ENCODE measurements at places on chromosomes 12 and 14. TPM values are rescaled to one million over a fixed set of nuclear protein-coding genes. Genes with fewer than 3 reads are reported as not detected.

GRCh38 chr14:71190770-71191374, 283.6 kb downstream of the PCNX1 start:
- H3K36me3 ChIP-seq = no peaks in the 10 kb centered on the region
- H3K4me3 ChIP-seq = no peak overlapping the region
- peaks cover 5% of the 10 kb centered on the region for H3K27me3 ChIP-seq
- no peak for DNase-seq
- peaks cover 5% of the 10 kb centered on the region for H3K4me1 ChIP-seq

- H3K4me3 ChIP-seq = no peak overlapping the region
- no peaks in the 10 kb centered on the region for H3K27me3 ChIP-seq
- H3K36me3 ChIP-seq = peaks cover 8% of the 10 kb centered on the region
- DNase-seq = no peak
- no peak overlapping the region for H3K27ac ChIP-seq
- peaks cover 7% of the 10 kb centered on the region for H3K4me1 ChIP-seq
Observed at GRCh38 chr14:71551291-71551950, 380.8 kb upstream of the RGS6 start.

DNA sequence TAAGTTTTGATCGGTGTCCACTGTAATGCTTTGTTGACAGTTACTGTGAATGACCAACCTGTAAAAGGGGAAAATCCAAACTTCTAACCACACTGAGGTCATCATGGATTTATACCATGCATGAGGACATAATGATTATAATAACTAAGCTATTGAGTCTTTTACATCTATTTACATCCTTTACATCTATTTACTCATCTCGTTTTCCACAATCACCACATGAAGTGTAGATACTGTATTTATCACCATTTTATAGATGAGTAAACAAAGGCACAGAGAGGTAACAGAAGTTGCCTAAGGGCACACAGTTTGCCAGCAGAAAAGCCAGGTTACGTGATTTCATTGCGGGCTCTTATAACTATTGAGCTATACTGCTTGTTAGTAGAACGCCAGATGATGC, 27.9 kb upstream of the EID3 start:
- DNase-seq = no peak
- peaks cover 8% of the 10 kb centered on the region for H3K4me1 ChIP-seq
- no peaks in the 10 kb centered on the region for H3K27me3 ChIP-seq
- no peaks in the 10 kb centered on the region for H3K36me3 ChIP-seq
- no peak overlapping the region for H3K27ac ChIP-seq
- no peak overlapping the region for H3K4me3 ChIP-seq

DNA sequence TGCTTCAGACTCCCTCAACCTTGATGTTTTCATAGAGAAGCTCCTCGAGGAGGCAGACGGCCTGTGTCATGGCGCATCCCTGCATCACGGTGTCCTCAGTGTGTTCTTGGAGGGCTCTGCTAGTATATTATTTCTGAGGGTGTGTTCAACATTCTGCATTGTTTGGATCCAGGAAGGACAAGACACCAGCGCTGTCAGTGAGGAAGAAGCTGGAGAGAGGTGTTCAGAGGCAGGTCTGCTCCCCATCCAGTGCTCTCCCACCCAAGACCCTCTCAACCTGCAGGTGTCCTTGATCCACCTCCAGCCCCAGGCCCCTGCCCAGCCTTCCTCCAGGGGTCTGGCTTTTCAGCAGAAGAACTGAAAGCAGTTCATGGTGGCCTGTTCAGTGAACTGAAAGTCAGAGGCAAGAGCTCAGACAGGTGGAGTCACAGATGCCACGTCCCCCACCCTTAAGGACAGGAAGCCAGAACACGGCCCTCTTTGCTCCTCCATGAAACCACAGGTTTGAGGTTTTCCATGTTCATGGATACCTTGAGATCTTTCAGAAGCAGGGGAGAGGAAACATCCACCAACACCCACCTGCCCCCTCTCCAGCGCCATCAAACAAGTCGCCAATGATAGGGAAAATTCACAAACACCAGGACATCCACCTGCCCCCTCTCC, 37.4 kb downstream of the DIO3 start:
- H3K27ac ChIP-seq = no peak overlapping the region
- no peaks in the 10 kb centered on the region for H3K4me1 ChIP-seq
- no peaks in the 10 kb centered on the region for H3K36me3 ChIP-seq
- no peak overlapping the region for H3K4me3 ChIP-seq
- H3K27me3 ChIP-seq = no peaks in the 10 kb centered on the region

DNA sequence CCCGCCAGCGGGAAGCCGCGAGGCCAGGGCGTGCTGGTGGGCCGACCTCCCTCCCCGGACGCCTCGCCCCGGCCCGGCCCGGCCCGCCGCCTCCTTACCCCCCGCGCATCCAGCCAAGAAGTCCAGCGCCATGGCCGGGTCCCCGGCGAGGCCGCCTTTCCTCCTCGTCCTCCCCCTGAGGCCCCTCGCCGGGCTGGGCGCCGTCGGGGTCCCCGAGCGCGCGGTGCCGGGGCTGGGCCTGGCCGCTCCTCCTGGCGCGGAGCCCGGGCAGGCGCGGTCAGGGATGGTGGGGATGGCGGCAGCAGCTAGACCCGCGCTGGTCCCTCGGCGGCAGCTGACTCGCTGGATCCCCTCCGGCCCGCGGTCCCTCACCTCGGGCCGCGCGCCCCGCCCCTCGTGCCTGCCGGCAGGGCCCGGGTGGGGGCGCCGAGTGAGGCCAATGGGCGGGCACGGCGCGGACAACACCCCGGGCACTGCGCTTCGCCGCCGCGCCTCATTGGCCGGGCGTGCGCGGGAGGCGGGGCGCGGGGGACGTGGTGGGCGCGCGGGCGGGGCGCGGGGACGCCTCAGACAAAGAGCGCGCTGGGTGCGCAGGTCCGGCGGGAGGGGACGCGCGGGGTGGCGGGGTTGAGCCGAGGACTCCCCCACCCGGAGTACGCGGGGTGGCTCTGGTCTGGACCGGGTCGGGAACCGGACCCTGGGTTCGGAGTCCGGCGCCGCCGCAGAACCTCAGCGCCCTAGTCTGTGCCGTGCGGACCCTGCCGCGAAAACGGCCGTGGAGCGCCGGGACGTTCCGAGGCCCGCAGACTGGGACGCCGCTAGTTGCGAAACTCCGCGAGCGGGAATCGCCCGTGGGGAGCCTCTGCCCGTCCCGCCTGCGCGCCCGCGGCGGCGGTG, at the start of gene SLC25A29:
Gene SLC25A29 (minus strand): TSS at position 344 of the 897 bp plus-strand sequence. CDS start 212 bp downstream, at position 132.
- peak within 1 kb of the TSS; percentile 63 for H3K27ac ChIP-seq
- H3K36me3 ChIP-seq = no peaks in the 10 kb centered on the region
- DNase-seq = peak; percentile 96
- peak within 1 kb of the TSS; percentile 85 for H3K4me3 ChIP-seq
- no peaks in the 10 kb centered on the region for H3K27me3 ChIP-seq

DNA sequence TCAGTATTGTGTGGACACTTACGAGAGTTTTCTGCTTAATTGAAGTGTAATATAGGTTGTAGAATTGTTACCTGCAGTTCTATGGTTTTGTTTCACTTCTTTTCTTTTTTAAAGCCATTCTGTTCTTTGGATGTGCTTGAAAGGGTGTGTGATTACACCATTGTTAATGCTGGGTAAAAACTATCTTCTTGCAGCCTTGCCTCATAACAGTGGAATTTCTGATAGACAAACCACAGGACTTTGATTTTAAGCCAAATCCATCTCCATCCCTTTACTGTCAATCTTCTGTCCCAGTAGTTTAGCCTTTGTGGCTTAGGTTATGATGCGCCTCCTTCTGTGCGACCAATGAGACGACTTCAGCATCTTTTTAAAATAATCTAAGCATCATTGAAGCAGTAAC, 182.3 kb downstream of the PELI2 start:
- DNase-seq = no peak
- no peak overlapping the region for H3K27ac ChIP-seq

- no peak for DNase-seq
- no peaks in the 10 kb centered on the region for H3K36me3 ChIP-seq
- no peak overlapping the region for H3K27ac ChIP-seq
Observed at GRCh38 chr12:78914859-78915331, 50.3 kb downstream of the SYT1 start.

Gene ACOT2
- 37.7 TPM for total RNA-seq

Gene HOTAIR
- total RNA-seq = not detected
